ENCODE measurements at places on chromosomes 2 and 18.

- no peak for DNase-seq
Measured at GRCh38 chr2:42368817-42369531, 8.0 kb upstream of the COX7A2L start.

DNA sequence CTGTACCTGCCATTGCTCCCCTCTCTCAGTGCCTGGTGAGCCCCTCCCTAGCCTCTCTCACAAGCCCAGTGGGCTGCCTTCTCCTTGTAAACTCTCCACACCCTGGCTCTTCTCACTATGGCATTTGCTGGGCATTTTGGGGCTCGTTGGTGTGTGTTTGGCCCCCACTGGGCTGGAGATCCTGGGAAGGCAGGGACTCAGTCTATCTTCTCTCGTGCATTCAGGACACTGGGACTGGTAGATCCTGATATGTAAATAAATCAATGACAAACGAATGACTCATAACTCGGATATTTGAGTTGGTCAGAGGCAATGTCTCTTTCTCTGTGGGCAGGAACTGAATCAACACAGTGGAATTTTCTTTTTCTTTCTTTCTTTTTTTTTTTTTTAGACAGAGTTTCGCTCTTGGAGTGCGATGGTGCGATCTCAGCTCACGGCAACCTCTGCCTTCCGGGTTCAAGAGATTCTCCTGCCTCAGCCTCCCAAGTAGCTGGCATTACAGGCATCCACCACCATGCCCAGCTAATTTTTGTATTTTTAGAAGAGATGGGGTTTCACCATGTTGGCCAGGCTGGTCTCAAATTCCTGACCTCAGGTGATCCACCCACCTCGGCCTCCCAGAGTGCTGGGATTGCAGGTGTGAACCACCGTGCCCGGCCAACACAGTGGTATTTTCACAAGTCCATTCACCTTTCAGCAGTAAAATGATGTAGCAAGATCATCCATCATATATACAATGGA, 144.6 kb upstream of the SPRED2 start:
- no peak for DNase-seq

- DNase-seq: no peak
Measured at GRCh38 chr18:7459851-7460770, 107.0 kb upstream of the PTPRM start.

GRCh38 chr2:48496849-48497248, 33.1 kb upstream of the STON1 start:
- no peak for DNase-seq

DNA sequence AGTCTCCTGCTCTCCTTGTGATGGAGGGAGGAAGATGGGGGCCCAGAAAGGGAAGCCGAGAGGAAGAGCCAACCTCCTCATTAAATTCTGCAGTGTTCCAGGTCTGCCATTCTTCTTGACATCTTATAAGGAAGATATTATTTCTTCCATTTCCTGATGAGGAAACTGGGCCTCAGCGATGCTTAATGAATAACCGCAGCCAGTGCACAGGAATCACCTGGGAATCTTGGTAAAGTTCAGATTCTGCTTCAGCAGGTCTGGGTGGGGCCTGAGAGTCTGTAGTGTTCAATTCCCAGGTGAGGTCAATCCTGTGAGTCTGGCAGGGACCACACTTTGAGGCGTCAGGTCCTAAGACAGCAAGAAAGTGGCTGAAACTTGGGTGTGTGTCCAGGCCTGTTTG, 17.3 kb downstream of the PCARE start:
- no peak for DNase-seq

- no peak for DNase-seq
Measured at GRCh38 chr18:76592981-76593381, 97.9 kb upstream of the ZNF516 start.

DNA sequence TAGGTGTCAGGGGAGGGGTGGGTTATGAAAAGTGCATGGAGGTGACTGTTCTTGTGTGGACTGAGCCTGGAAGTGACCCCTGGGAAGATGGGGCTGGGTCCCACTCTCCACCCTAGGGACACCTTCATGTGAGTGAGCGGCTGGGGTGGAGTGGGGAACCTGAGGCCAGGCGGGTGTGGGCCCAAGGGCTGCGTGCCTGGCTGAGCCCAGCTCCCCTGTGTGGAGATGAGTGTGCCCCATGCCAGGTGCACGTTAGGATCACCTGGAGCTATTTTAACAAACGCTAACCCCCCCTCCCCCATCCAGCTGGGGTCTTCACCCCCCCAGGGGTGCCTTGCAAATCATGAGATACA, 26.5 kb downstream of the ZAP70 start:
- no peak for DNase-seq

GRCh38 chr2:88024509-88024908, 8.2 kb upstream of the RNU2-63P start:
- peak; percentile 40 for DNase-seq

GRCh38 chr2:133265432-133265949, 302.8 kb downstream of the NCKAP5 start:
- no peak for DNase-seq

GRCh38 chr2:190626641-190627210, 22.2 kb upstream of the NAB1 start:
- DNase-seq: peak; percentile 51

DNA sequence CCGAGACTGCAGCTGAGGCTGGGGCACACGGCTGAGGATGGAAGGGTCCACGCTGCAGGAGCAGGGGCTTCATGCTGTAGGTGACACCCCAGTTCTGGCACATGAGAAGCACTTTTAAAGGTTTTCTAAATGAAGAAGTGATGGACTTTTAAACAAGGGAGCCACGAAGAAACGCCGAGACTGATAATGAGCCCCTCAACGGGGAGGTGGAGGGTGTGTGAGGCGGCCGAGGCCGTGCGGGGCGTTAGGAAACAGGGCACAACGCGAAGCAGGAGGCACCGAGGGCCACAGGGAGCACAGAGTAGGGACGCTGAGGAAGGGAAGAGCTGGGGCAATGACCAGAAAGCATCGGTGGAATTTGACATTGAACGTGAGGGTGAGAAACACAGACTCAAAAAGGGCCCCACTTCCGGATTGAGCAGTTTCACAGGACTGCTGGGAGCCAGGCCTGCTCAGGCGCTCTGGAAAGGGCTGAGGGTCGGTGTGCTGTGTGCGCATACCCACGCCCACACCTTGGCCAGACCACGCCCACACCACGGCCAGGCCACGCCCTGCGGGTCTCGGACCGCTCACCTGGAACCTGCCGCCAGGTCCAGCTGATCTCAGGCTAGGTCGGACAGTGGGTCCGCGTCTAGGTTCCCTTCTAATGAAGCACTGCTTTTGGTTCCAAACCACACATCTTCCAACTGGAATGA, 115.7 kb downstream of the GYPC start:
- no peak for DNase-seq

DNA sequence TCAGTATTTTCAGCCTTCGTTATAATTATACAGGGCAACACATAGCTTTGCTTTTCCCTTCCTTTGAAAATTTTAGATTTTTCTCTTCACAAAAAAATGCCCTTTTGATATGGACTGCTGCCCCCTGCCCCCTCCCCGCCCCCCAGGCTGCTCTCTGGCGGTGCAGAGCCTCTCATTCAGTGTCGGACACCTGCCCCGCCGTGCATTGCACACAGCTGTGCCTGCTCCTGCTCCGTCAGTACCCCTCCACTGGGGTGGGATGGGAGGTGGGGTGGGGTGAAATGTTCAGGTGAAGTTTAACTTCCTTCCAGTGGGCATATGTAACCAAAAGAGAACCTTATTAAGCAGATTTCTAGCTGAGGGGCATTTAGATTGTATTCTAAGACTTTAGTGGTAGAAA, 148.0 kb downstream of the CCDC85A start:
- no peak for DNase-seq

GRCh38 chr2:241720560-241720959, 13.9 kb upstream of the D2HGDH start:
- no peak for DNase-seq

GRCh38 chr2:165567273-165567672, 97.8 kb downstream of the CSRNP3 start:
- no peak for DNase-seq

GRCh38 chr2:230224458-230224857, 1.1 kb upstream of the SP140 start:
- no peak for DNase-seq

GRCh38 chr2:137938204-137938603, 26.1 kb upstream of the HNMT start:
- no peak for DNase-seq

Data from activated CD4-positive, alpha-beta T cell treated with anti-CD3 and anti-CD28 coated beads, Interleukin-2, amount 10 ng/mL, durations not matched to agents 24 days and 14 days (primary cell).